IPS-NIHi11 (cell line): ENCODE measurements at places on chromosomes 1 and 21.

DNA sequence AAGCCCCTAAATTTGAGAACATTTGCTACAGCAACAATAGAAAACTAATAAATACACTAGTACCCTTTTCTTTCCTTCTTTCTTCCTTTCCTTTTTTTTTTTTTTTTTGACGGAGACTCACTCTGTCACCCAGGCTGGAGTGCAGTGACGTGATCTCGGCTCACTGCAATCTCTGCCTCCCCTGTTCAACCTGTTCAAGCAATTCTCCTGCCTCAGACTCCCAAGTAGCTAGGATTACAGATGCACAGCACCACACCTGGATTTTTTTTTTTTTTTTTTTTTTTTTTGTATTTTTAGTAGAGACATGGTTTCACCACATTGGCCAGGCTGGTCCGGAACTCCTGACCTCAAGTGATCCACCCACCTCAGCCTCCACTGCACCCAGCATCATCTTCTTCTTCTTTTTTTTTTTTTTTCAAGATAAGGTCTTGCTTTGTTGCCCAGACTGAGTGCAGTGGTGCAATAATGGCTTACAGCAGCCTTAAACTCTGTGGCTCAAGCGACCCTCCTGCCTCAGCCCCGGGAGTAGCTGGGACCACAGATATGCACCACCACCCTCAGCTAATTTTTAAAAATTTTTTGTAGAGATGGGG is 19.6 kb upstream of the CBR3 start:
- DNase-seq, result no peak

DNA sequence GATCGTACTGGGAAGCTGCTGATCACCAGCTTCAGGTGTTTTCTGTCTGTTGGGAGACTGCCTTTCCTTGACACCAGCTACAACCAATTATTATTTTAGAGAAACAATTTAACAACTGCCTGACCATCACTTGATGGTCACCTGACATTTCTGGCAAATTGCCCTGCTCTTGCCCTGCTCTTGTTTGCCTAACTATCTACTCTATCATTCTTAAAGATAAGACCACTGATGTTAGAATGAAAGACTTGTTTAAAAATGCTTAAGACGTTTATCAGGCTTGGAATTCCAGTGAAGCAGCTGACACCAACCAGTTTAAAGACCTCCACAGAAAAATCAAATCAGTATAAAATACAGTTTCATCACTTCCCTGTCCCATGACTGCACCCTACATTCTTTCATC is 423.3 kb upstream of the CAMK1G start:
- DNase-seq, result no peak

DNA sequence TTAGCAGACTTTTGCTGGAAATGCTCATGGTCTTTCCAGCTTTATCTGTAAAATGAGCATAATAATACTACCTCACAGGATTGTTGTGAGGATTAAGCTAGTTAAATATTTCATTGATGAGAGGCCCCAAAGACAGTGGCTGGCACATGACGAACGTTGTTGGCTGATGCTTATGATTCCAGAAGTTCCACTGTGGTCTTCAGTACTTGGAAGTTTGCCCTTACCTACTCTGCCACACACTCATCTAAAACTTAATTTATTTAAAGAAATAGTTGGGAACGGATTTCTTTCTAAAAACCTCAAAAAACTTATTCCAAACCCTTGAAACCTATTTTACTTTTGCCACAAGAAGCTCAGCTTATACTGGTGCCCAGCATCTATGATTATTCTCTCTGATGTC is 170.7 kb downstream of the DHRS3 start:
- DNase-seq, result no peak

GRCh38 chr1:107668762-107669161 is 296.2 kb downstream of the VAV3 start:
- no peak for DNase-seq

DNA sequence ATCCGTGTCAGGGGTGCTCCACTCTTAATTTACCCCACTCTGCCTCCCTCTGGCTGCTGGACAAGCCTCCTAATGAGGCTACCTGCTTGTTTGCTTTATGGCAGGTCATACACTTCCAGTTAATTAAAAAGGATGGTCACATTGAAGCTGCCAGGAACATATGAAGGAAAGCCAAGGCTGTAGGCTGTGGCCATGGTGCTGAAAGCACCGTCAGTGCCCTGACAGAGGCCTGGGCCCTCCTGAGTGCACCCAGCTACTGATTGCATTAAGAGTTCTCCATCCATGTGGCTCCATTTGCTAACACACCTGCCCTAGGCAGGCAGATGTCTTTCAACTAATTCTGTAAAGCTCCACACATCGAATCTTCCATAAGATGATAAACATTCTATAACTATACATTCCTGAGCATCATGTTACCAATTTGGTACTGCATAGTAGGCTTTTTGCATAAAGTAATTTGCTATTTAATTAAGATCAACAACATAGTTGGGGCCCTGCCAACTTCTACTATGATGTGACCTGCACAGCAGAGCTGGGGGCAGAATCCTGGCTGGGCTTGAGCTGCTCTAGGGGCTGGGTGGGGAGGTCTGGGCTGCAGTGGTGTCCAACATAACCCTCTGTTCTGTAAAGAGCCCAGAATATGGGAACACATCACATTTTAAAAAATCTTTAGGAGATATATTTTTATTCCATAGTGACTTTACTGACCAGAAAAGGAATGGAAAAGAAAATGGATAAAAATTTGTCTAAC is 224.8 kb downstream of the SIPA1L2 start:
- peak; percentile 33 for DNase-seq

- no peak for DNase-seq
Observed at GRCh38 chr1:41014871-41015270, 6.7 kb downstream of the SLFNL1 start.

DNA sequence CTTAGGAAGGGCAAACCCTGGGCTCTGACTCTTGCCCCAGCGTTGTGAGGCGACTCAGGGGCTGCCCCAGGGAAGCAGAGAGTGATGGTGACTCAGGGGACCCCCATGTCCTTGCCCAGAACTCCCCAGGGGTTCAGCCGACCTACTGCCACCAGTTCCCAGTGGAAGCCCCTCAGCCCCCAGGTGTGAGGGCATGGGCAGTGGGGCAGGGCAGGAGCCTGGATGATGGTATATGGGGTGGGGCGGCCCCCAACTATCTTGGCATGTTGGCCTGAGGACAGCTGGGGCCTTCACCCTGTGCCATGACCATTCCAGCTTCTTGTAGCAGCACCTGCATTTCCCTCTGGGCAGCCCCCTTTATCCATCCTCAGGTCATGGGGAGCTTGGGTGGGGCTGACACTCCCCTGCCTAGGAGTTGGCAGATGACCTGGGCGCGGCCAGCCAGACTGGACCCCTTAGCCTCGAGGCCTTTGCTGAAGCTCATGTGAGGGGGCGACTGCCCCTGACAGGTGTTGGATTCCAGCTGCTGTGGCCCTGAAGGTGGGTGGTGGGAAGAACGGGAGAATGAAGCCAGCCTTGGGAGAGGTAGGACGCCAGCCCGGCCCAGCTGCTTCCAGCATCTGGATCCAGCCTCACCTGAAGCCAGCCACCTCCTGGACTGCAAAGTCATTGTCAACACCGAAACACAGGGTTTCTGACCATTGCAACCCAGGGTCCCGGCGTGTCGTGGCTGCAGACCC is 1.8 kb upstream of the FNDC10 start:
- no peak for DNase-seq

DNA sequence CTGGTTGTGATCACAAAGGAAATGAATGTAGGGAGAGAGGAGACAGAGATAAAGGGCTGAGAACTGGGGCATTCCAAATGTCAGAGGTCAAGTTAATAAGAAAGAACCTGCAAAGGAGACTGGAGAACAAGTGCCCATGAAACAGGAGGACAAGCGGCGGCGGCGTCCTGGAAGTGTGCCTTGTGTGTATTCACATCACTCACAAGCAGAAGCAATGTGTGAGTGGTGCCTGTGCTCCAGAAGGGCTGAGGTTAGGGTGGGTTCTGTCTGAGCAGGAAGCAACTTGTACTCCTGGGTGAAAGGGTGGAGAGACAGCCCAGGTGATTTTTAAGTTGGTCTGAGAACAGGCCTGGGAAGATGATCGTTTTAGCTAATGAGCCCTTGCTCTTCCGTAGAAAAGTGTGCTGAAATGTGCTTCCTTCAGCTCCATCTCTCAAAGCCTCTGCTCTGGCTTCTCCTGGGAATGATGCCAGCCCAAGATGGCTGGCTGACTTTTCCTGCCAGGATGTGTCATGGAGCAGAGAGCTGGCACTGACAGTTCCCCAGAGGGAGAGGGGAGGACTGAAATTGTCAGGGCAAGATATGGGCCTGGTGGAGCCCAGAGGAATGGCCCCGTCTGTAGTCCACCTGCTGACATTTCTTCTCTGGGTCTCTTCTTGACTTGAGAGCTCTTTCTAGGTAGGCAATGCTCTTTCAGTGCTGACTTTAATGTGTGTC is 25.1 kb upstream of the PLEKHA6 start:
- no peak for DNase-seq

DNA sequence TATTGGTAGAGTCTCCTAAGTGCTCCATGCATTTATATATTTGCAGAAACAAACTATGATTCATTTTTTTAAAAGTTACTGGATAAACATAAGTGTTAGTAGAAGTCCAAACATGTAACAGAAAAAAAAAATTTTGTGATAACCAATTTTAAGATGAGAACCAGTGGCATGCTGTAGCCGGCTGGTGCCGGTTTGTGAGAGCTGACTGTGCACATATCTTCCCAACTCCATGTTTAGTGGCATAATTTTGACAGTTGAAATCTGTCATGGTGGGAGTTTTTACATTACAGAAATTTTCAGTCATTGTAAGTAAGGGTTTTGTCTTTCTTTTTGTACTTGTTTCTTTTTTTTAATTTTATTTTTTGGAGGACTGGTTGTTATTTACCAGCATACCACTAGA is 141.2 kb downstream of the TTLL7 start:
- DNase-seq, result no peak

DNA sequence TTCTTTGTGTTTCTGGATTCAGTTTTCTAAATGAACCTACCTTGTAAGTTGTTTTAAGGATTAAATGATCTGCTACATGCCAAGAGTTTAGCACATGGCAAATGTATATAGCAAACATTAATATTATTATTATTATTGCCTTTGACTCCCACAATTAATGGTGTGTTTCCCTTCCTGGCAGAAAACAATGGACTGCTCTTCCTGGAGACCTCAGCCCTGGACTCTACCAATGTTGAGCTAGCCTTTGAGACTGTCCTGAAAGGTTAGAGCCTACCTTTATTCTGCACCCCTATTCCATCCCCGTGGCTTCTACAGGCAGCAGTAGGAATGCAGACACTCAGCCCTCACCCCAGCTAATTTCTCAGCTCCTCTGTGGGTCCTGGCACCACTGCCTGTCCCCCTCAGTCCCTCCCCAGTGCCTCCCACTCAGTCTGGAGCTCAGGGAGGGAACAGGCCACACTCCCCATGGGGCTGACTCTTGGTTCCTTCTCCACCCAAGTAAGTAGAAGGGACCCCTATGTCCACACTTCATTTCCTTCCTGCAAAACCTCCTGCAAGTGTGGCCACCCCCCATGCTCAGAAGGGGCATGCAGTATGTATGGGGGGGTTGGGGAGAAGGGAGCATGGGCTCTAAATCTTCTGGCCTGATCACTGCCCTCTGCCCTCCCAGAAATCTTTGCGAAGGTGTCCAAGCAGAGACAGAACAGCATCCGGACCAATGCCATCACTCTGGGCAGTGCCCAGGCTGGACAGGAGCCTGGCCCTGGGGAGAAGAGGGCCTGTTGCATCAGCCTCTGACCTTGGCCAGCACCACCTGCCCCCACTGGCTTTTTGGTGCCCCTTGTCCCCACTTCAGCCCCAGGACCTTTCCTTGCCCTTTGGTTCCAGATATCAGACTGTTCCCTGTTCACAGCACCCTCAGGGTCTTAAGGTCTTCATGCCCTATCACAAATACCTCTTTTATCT is 8.8 kb downstream of the RAB25 start:
- no peak for DNase-seq

DNA sequence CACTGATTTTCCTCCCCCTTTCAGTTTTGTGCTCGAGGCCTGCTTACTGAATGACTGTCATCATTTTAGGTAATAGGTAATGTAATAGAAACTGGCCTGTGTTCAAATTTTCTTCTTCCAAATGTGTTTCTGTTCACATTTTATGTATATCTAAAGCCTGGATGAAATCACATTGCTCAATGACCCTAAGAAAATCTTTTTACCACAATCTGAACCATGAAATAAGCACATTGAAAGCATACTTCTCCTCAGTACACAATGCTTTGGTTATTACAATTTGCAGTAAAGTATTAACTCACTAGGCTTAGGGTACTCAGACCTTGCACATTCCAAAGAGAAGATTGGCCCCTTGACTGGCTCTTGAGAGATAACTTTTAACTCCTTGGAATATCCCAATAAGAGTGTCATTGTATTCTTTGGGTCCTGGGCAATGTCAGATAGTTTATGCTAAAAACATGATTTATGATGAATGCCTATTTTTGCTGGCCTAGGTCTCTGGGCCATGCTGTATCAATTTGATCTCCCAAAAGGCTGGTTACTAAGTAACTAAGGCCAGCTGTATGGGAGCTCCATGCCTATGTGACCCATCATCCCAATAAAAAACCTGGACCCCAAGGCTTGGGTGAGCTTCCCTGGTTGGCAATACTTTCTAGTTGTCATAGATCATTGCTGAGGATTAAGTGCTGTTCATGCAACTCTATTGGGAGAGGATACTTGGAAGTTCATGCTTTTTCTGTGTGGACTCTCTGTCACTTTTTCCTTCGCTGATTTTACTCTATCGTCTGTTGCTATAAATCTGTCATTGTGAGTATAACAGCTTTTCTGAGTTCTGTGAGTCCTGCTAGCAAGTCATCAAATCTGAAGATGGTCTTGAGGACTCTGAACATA is 293.9 kb downstream of the GRIK1 start:
- DNase-seq, result no peak

- no peak for DNase-seq
Observed at GRCh38 chr1:229217716-229218115, 53.2 kb upstream of the RAB4A start.

- peak; percentile 72 for DNase-seq
Observed at GRCh38 chr1:19643602-19644394, at the start of gene NBL1. Gene NBL1 (plus strand): TSS chr1:19644311. CDS start chr1:19655031, 10,720 bp downstream.

- peak; percentile 14 for DNase-seq
Observed at GRCh38 chr1:235783148-235783776, 83.4 kb downstream of the LYST start.

- DNase-seq, result no peak
Observed at GRCh38 chr1:169869426-169869825, 24.3 kb downstream of the SCYL3 start.

DNA sequence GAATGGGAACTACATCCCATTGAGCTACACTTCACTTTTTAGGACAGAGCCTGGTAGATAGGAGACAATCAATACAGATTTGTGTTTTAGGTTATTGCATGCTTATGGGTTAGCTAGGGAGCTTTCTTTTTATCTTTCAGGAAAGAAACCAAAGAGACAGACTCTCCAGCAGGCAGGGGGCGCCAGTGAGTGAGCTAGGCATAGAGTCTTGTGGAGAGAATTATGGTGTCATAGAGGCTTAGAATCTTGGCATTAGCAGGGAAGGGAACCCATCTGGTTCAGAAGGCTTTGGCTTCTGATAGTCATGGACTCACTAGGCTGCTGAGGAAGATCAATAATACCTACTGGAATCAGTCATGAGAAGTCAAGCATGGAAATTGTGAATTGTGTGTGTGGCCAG is at the start of gene SMCP:
Gene SMCP, plus strand, starts transcription at position 281 of the 400 bp plus-strand sequence. CDS start 6,101 bp downstream, outside the sequence.
- DNase-seq, result peak; percentile 5
